ENCODE measurements at places on chromosomes 5 and 9. TPM values are rescaled to one million over a fixed set of nuclear protein-coding genes. Genes with fewer than 3 reads are reported as not detected.

The C7 gene
- 22.6 TPM for polyA plus RNA-seq

DNA sequence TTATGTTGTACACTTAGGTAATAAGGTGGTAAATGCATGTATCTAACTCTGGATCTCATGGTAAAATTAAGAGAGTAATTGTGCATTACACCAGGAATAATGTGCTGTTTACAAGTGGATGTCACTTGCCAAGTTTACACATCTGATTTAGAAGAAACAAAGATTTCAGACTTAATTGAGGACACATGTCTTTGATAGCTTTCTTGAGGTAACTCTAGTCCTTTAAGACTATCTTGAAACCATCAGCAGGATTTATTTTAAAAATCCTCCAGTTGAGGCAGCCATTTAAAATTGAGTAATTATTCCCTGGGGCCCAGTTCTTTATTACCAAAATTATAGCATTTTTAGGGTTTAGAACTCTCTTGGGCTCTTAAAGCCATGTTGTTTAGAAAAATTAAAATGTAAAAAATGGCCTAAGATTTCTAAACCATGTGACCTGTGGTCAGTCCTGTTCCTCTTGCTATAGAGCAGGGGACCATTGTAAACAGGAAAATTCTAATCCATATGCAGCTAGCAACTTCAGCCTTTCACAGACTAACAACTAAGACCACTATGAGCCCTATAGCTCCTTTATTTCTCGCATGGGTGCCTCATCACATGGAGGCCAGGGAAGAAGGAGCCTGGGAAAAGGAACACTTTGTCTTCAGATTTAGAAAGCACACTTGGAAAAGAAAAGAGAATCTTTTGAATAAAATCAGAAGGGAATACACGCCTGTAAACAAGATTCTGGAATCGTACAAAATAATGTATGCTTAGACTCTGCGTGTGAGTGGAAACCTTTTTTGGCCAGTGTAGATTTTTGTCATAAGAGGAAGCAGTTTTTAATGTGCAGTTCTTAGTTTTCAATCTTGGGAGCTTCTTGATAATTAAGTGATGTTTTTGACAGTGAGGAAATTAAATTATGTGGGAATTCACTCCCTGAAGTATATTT is 71.2 kb downstream of the ZSWIM6 start:
- DNase-seq, result no peak
- H3K27ac ChIP-seq, result no peak overlapping the region
- H3K4me1 ChIP-seq, result peaks cover 8% of the 10 kb centered on the region
- no peak overlapping the region for H3K4me3 ChIP-seq
- no peaks in the 10 kb centered on the region for H3K36me3 ChIP-seq
- H3K27me3 ChIP-seq, result no peaks in the 10 kb centered on the region

DNA sequence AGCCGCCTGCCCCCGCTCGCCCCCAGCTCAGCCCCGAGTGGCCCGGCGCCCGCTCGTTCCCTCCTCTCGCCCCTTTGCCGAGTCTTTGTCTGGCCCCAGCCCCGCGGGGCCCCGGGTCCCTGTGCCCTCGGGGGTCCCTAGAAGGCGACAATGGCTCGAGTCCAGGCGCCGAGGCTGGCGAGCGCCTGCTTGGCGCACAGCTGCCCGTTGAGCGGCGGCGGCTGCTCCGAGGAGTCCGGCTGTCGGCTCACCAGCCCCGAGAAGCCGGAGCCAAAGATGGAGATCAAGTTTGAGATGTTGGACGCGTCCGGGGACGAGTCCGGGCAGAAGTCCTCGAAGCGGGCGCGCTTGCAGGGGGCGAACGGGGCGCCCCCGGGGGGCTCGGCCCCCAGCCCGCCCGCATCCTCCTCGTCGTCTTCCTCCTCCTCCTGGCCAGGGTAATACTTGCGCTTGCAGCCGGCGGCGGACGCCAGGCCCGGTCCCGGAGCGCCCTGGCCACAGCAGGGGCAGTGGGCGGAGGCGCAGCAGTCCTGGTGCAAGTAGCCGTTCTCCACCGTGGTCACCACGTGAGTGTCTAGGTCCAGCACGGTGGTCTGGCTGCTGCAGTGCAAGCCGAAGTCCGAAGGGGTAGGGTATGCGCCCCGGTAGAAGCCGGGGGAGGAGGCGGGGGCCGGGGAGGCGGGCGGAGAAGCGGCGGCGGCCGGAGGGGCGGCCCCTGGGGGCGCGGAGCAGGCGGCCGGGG is 1.2 kb downstream of the IER5L start:
- peaks cover 53% of the 10 kb centered on the region for H3K4me1 ChIP-seq
- H3K27ac ChIP-seq, result peak overlapping the region; percentile 99
- H3K36me3 ChIP-seq, result no peaks in the 10 kb centered on the region
- peak overlapping the region; percentile 87 for H3K4me3 ChIP-seq
- H3K27me3 ChIP-seq, result no peaks in the 10 kb centered on the region

DNA sequence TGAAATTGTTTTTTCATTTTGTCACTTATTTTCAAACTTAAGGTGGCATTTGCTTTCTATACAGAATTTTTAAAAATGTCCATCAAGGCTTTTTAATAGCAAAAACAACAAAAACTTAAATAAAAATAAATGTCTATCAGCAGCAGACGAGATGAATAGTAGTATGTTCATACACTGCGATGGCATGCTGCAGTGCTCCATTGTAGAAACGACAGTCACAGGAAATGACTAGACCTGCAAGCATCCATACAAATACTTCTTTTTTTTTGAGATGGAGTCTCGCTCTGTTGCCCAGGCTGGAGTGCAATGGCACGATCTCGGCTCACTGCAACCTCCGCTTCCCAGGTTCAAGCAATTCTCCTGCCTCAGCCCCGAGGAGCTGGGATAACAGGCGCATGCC is 41.4 kb downstream of the COL23A1 start:
- DNase-seq, result no peak
- no peak overlapping the region for H3K27ac ChIP-seq
- H3K4me1 ChIP-seq, result no peaks in the 10 kb centered on the region
- peaks cover 13% of the 10 kb centered on the region for H3K27me3 ChIP-seq
- no peaks in the 10 kb centered on the region for H3K36me3 ChIP-seq

- no peak overlapping the region for H3K4me3 ChIP-seq
- H3K4me1 ChIP-seq, result peaks cover 60% of the 10 kb centered on the region
- no peak overlapping the region for H3K27ac ChIP-seq
- H3K27me3 ChIP-seq, result no peaks in the 10 kb centered on the region
- no peaks in the 10 kb centered on the region for H3K36me3 ChIP-seq
- no peak for DNase-seq
These were observed 36.9 kb downstream of the MYO10 start for GRCh38 chr5:16899171-16899570.

DNA sequence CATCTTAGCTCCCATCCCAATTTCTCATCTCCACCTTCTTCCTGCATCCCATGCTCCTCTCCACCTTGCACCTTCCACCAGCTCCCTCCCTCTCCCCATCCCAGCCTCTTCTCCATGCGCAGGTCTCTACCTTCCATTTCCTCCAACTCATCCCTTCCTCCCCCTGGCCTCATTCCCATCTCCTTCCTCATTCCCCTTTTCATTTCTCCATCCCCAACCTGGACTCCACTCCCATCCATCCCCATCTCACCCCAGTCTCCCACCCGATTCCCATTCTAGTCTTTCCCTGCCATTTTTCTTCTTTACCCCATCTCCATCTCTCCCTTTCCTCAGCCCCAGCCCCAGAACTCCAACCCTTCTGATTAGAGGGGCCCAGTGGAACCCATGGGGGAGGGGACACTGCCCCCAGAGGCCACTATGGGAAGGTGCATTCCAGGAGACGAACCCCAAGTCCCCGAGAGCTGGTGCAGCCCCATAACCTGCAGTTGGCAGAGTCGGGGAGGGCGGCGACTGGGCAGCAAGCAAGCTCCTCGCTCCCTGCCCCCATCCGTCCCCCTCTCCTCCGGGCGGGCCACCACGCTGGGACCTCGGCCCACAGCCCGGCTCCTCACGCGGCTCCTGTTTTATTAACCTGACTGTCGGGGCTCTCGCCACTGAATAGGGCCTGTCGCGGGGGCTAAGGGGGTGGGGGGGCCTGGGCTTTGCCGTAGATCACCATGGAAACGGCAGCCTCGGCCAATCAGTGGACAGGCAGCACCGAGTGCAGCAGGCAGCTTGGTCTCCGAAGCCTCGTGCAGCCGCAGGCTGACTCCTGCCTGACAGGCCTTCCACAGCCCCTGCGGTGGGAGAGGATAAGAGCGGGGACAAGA is 66.7 kb downstream of the PCDH1 start:
- no peaks in the 10 kb centered on the region for H3K27me3 ChIP-seq
- H3K4me3 ChIP-seq, result peak overlapping the region; percentile 16
- peaks cover 9% of the 10 kb centered on the region for H3K4me1 ChIP-seq
- no peak for DNase-seq

DNA sequence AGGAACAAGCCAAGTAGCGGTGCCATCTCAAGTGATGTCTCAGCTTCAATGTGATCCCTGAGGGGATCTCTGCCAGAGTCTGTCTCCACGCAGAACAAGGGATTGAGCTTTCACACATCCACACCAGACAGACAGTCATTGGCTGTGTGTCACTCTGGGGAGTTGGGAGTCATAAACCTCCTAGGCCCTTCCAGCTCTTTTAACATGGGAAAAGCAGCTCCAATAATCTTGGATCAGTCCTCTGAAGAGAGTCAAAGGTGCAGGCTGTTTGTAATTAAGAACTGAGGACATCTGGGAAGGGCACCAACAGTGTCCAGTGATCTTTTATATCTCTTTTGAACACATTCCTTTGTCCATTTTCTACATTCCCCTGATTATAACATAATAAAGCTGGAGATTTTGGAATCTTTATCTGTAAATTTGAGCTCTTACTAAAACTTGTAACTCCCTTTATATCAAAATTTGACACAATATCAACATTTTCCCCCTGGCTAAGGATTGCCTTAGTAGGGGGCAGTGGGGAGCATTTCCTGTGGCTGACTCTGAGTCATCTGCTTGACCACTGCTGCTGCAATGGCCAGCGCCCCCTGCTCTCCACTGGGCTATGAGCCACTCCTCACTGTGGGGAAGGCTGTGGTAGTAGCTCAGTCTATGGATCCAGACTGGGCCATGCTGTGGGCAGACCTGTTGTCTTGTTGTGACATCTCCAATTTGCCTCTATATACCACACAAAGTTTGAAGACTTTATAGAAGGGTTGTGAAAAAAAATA is 284.4 kb downstream of the OSTF1 start:
- H3K27ac ChIP-seq, result no peak overlapping the region
- no peaks in the 10 kb centered on the region for H3K4me1 ChIP-seq
- no peaks in the 10 kb centered on the region for H3K36me3 ChIP-seq
- H3K4me3 ChIP-seq, result no peak overlapping the region

DNA sequence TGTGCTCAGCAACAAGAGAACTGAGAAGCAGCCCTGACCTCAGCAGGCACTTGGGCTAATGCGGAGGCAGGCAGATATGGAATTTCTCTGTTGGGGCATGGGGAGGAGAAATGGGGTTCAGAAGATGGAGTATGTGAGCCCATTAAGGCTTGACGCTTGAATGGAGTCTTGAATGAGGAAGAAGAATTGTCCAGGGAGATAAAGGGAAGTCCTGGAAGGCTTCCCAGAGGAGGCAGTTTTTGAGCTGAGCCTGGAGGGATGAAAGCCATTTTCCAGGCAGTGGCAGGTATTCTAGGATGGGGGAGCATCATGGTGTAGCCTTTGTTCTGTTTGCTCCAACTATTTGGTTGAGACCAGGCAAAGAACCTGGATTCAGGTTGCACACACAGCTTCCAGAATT is 34.5 kb downstream of the FGF18 start:
- H3K4me1 ChIP-seq, result peaks cover 17% of the 10 kb centered on the region
- H3K27ac ChIP-seq, result no peak overlapping the region
- no peak for DNase-seq
- no peaks in the 10 kb centered on the region for H3K27me3 ChIP-seq
- no peak overlapping the region for H3K4me3 ChIP-seq

GRCh38 chr5:172658391-172658790 is 17.3 kb downstream of the NEURL1B start:
- H3K36me3 ChIP-seq, result no peaks in the 10 kb centered on the region
- DNase-seq, result no peak
- H3K27ac ChIP-seq, result peak overlapping the region; percentile 77

- DNase-seq, result no peak
- peaks cover 14% of the 10 kb centered on the region for H3K27me3 ChIP-seq
- H3K4me3 ChIP-seq, result no peak overlapping the region
- H3K4me1 ChIP-seq, result no peaks in the 10 kb centered on the region
These were observed 136.6 kb upstream of the TBCA start for GRCh38 chr5:77912721-77913120.

The WNT8A gene
- polyA plus RNA-seq, result not detected

Measured in stomach (tissue), 19 donors.